Stimulated activated CD4-positive, alpha-beta T cell treated with anti-CD3 and anti-CD28 coated beads, Interleukin-1b, Interleukin-23, amount 100 ng/mL, for 24 hours (primary cell): ENCODE measurements at places on chromosomes 3 and 15.

DNA sequence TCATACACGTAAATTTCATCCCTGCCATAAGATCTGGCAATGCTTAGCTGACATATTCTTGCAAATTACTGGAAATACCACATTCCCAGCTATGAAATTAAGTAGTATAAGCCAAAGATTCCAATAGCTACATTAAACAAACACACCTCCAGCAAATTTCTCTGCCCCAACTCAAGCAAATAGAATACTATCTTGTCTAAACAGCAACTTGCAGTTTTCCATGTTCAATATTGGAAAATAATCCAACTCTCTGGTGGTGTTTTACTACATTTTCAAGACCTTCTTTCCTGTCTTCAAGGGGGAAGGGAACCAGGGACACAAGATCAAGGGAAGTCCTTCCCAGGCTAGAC lies 268.7 kb downstream of the TBL1XR1 start:
- no peak for DNase-seq

GRCh38 chr3:127457546-127458145 lies 132.9 kb downstream of the TPRA1 start:
- no peak for DNase-seq

DNA sequence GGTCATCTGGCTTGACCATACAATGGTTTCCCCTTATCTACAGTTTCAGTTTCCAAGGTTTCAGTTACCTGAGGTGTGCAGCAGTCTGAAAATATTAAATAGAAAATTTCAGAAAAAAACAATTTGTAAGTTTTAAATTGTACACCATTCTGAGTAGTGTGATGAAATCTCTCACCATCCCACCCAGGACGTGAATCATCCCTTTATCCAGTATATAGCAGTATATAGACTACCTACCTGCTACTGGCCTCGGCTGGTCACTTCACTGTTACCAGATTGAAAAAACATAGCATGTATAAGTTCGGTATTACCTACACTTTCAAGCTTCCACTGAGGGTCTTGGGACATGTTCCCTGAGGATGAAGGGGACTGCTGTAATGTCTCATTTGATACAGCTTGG lies 12.0 kb downstream of the ARIH1 start:
- no peak for DNase-seq

GRCh38 chr3:144039661-144040060 lies 68.0 kb downstream of the DIPK2A start:
- no peak for DNase-seq

GRCh38 chr3:11283139-11283475 lies 10.9 kb downstream of the ATG7 start:
- DNase-seq: no peak

- no peak for DNase-seq
These were observed 324.0 kb upstream of the CHRM5 start for GRCh38 chr15:33644304-33644703.

GRCh38 chr3:27253831-27254230 lies 115.4 kb downstream of the NEK10 start:
- peak; percentile 0 for DNase-seq

DNA sequence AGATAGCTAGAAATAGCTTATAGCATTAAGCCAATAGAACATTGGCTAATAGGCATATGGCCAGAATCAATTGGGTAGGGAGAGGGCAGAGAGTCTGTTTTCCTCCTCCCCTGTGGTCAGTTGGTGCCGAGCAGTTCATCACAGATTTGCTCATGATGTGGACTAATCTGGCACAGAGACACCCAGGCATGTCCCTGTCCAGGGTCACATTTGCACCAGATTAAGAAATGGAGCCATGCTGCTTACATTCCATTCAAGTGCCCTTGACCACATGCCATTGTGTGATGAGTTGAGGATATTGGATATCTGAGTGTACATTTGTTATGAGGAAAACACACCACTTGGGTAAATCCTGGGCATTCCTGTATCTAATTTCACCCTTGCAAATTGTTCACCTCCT lies 53.4 kb downstream of the USP13 start:
- no peak for DNase-seq

GRCh38 chr15:78996894-78997275 lies 52.0 kb upstream of the CTSH start:
- DNase-seq: no peak

GRCh38 chr15:64072812-64073211 lies 20.8 kb downstream of the CIAO2A start:
- DNase-seq: no peak

- no peak for DNase-seq
These were observed 27.8 kb downstream of the COL8A1 start for GRCh38 chr3:99666201-99666600.

GRCh38 chr3:23302271-23302670 lies 99.1 kb downstream of the UBE2E2 start:
- DNase-seq: no peak

DNA sequence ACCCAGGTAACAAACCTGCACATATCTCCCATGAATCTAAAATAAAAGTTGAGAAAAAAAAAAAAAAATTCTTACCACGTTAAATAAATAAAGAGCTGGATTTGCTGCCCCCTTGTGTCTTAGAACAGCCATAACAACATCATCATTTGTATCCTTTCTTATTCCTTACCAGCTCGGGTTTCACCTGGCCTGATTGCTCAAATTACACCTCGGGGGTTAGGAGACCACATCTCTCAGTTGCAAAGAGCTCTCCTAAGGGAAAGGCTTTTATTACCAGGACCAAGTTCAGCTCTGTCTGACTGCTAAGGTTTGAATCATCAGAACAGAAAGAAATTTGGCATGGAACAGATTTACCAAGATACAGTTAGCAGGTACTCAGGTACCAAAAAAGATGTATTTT lies 25.8 kb upstream of the RPL39L start:
- no peak for DNase-seq

DNA sequence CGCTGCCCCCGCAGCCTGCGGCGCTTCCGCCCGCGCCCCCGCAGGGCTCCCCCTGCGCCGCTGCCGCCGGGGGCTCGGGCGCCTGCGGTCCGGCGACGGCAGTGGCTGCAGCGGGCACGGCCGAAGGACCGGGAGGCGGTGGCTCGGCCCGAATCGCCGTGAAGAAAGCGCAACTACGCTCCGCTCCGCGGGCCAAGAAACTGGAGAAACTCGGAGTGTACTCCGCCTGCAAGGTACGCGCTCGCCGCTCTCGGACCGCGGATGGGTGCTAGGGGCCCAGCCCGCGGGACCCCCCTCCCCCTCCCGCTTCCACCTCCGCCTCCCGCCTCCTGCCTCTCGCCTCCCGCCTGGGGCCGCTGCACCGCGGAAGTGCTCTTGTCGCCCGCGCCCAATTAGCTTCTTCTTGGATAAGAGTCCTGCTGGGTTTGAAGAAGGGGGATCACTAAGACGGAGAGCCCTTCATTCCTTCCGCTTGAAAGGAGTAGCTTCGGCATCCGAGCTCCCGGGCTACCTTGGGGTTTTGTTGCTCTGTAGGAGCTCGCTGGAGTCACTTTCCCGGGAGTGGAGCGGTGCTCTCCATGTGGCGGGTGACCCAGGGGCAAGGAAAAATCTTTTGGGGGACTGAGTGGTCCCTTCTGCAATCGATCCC lies 426 bp downstream of the KAT2B start:
- no peak for DNase-seq

- DNase-seq: no peak
These were observed 378.4 kb upstream of the AGTR1 start for GRCh38 chr3:148319161-148319915.

- no peak for DNase-seq
These were observed 133.6 kb downstream of the TJP1 start for GRCh38 chr15:29688506-29689286.

GRCh38 chr15:90001062-90001682 lies at the start of gene ZNF710:
Gene ZNF710 (plus strand): TSS chr15:90001324. CDS start chr15:90067138, 65,814 bp downstream.
- no peak for DNase-seq

DNA sequence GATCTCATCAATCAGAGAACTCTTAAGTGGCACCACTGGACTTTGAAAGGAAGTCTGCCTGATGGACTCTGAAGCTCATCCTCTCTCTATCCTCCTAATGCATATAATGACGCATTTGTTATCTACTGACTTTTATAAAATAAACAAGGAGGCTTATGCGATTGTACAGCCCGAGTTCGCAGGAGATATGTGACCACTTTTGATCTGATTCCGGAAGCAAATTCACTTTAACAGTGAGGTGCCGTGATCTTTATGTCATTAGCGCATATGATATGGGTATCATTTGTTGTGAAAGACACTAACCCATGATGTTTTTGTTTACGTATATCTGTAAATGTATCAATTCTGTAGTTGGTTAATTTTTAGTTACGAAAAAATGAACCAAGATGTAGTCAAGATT lies 427 bp upstream of the RNF111 start:
- no peak for DNase-seq

- no peak for DNase-seq
These were observed 200.6 kb downstream of the SEMA6D start for GRCh38 chr15:47917881-47918280.

- DNase-seq: no peak
These were observed 2.5 kb upstream of the TLNRD1 start for GRCh38 chr15:80998251-80998650.

- no peak for DNase-seq
These were observed 734.2 kb downstream of the AGBL1 start for GRCh38 chr15:86813892-86814291.

- no peak for DNase-seq
These were observed 1.5 kb upstream of the ATR start for GRCh38 chr3:142580061-142580423.

DNA sequence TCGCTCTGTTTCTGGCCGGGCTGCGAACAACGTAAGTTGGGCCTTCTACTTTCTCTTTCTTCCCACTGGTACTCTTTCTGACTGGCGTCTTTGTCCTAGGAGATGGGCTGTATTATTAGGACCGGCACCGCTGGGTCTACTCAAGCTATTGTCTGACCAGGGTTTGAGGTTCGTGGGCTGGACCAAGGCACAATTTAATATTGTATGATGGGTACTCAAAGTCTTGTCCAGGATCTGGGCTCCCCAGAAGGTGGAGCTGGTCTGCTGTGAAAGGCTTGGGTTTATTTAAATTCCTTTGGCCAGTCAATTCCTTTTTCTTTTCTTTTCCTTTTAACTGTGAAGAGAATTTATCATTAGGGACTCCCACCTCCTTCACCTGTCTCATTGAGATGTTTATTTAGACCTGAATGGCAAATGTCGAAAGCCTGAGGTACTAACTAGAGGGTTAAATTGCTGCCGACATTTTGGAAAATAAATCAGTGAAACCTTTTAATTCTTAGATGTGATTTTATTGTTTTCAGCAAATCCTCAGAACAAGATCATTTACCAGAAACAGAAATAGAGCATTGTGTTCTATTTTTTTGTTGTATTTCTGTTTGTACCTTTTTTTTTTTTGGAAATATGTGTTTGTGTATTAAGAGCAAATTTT lies 410 bp downstream of the LRRC49 start:
- no peak for DNase-seq

- DNase-seq: no peak
These were observed 239.7 kb downstream of the UBE2E2 start for GRCh38 chr3:23442598-23443383.

GRCh38 chr15:81311752-81312464 lies 12.0 kb downstream of the STARD5 start:
- DNase-seq: no peak

DNA sequence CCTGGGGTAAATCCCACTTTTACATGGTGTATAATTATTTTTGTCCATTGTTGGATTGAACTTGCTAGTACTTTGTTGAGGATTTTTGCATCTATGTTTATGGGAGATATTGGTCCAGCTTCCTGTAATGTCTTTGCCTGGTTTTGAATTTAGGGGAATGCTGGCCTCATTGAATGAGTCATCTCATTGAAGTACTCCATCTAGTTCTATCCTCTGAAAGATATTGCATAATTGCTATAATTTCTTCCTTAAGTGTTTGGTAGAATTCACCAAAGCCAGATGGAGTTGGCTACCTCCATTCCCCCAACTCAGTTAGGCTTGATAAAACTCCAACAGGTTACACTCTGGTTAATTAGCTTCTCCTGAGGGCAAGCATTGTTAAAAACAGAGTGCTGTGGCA lies 237.4 kb upstream of the TGFBR2 start:
- no peak for DNase-seq

DNA sequence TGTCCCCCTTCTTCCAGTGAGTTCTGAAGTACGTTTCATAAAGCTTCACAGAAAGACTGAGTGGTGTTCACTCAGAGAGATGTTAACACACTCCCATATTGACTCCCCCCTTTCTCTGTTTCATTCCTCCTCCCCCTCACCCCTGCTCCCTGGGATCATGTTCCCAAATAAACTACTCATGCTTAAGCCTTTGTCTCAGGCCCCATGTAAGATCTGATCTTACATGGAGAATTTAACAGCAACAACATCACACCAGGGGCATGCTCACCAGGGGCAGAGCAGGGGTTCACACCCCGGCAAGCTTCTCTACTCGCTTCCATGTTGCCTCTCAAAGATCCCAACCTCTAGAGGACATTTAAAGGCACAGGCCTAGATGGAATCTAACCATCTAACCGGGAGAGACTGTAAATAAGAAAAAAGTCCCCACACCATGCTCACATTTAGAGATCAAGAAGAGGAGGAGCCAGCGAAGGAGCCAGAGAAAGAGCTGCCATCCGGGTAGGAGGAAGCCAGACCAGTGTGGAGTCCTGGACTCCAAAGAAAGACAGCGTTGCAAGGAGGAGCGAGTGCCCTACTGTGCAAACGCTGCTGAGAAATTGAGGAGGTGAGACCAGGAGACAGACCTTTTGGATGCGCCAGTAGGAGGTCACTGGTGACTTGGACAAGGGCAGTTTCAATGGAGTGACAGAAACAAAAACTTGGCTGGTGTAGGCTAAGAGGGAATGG lies 21.4 kb upstream of the SRP14 start:
- DNase-seq: no peak

DNA sequence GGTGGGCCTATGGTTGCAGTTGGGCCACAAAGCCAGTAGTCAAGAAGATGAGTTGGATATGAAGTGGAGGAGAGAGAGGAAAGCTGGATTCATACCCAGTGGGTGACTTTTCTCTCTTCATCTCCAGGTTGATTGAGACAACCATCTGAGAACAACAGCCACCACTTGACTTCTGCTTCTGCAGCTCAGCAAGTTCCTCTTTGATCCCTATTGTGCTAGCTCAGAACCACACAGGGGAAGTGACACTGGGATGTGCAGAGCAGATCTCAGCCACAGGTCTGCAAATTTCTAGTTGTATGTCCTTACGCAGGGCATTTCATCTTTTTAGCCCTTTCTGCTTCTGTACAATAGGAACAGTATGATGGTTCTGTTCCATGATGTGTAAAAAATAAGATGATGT lies 459.2 kb upstream of the ARRDC4 start:
- DNase-seq: no peak
